ENCODE measurements at places on chromosomes 12 and 14.

GRCh38 chr12:105995961-105996431 lies 142.8 kb downstream of the NUAK1 start:
- no peak for DNase-seq

GRCh38 chr14:35158951-35159653 lies 36.8 kb downstream of the PRORP start:
- DNase-seq = no peak

- DNase-seq = peak; percentile 85
Measured at GRCh38 chr14:75542588-75543091, 20.4 kb downstream of the BATF start.

DNA sequence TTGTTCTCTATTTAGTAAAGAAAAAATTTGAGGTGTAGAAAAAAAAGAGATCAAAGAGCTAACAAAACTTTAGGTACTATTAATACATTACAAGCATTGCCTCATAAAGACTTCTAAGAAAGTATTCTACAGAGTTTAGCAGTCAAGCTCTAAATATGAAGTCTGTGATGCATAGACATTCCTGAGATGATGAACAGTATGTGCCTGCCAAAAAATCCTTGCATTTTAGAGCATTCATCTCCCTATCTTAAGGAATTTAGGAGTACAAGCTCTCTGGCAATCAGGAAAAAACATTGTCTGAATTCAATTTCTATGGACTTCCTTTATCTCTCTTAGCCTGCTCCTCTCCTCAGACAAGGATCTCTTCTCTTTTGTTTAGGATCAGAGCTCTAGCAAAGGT lies 202.6 kb upstream of the LRFN5 start:
- DNase-seq = no peak

- no peak for DNase-seq
Measured at GRCh38 chr12:123073292-123073691, 77.6 kb downstream of the PITPNM2 start.

- DNase-seq = no peak
Measured at GRCh38 chr14:83462759-83463158, 1929.1 kb upstream of the SEL1L start.

DNA sequence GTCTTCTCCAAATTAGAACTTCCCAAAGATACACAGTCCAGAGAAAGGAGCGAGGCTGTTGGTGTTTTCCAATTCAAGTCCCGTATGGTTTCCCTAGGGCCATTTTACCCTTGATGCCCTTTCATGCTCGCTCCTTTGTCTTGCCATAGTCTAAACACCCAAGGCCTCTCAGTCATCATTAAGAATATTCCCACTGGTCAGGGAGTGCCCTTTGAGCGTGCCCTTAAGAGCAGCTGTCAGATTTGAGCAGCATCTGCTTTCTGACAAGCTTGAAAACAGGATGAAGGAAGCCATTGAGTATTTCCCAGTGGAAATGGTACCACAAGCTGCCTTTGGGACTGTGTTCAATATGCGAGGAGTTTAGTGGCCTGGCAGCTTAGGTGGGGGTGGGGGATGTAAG lies 10.4 kb upstream of the GALNT16 start:
- DNase-seq = no peak

- no peak for DNase-seq
Measured at GRCh38 chr12:47268501-47269454, 189.0 kb upstream of the AMIGO2 start.

- DNase-seq = no peak
Measured at GRCh38 chr12:126570566-126570965, 1505.3 kb downstream of the AACS start.

- DNase-seq = no peak
Measured at GRCh38 chr12:107356266-107356936, 263.1 kb upstream of the CRY1 start.

- DNase-seq = no peak
Measured at GRCh38 chr12:112862636-112863290, 44.0 kb upstream of the OAS1 start.

- no peak for DNase-seq
Measured at GRCh38 chr12:49455501-49455900, 83.3 kb upstream of the KCNH3 start.

DNA sequence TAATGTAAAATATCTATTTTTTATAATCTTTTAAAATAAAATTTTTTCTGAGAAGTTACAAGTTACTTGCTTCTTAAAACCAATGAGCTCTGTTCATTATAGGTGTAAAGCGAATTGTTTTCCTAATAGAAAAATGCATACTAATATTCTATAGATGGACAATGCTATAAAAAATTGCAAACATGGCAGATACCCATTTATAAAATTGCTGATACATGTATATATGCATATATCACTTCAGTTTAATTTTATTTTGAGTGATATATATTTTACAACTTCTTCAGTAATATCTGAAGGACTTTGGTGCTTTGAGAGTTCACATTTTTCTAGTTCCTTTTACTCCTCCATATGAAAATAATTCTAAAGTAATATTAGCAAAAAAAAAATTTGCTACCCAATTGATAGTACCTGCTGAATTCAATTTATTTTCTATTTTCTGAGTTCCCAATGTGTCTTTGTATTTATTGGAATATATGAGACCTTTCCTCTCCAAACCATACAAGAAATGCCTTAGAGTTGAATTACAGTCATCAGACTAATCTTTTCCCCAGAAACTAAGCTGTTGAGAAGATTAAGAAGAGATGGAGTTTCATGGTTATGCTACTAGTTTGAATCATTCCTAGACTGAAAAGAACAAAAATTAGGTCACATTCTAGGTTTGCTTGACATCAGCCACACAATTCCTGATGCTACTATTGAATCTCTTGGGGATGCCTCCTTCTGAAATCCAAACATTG lies 1937.5 kb upstream of the SEL1L start:
- DNase-seq = no peak

DNA sequence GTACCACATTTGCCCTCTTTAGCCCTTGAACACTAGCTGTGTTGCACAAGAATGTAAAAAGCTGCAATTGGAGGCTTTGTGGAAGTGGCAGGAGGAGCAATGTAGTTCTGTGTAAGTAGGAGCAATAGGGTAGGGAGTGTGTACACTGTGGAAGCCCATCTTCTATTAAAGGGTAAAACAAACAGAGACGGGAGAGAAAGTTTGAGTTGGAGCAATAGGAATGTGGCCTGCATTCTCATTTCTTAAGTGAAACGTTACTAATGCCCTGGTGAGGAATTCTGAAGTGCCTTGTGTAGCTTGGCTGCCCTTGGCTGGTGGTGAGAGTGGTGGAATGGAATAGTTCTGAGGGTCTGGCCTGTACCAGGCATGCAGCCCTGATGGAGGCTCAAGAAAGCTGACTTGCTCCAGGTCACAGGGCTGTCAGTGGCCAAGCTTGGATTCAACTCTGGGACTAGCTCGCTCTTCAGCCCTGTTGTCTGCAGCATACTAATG lies 38.8 kb upstream of the ATP23 start:
- no peak for DNase-seq

DNA sequence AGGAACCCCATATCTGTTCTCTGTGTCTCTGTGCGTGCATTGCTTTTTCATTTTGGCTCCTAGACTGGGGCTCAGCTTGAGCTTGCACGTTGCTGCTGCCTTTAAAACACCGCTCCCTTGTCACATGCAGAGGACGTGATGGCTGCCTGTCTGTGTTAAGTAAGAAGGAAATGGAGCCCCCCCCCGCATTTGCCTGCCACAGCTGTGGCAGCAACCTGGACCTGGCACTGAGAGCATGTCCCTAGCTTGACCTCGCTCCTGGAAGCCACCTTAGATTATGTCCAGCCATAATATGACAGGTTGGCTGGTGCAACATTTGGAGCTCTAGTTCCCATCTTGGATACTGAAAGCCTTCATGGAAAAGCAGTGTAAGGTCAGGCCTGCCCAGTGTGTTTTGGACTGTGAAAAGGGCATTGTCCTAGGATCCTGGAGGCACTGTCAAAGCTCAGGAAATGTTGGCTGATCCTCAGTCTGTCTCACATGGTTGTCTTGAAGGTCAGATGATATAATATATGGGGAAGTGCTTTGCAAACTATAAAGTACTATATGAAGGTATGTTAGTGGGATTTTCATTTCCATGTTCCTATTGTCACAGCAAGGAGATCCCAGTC lies 73.8 kb downstream of the PRKCH start:
- no peak for DNase-seq

GRCh38 chr14:32932914-32933628 lies 5.6 kb upstream of the NPAS3 start:
- peak; percentile 29 for DNase-seq

DNA sequence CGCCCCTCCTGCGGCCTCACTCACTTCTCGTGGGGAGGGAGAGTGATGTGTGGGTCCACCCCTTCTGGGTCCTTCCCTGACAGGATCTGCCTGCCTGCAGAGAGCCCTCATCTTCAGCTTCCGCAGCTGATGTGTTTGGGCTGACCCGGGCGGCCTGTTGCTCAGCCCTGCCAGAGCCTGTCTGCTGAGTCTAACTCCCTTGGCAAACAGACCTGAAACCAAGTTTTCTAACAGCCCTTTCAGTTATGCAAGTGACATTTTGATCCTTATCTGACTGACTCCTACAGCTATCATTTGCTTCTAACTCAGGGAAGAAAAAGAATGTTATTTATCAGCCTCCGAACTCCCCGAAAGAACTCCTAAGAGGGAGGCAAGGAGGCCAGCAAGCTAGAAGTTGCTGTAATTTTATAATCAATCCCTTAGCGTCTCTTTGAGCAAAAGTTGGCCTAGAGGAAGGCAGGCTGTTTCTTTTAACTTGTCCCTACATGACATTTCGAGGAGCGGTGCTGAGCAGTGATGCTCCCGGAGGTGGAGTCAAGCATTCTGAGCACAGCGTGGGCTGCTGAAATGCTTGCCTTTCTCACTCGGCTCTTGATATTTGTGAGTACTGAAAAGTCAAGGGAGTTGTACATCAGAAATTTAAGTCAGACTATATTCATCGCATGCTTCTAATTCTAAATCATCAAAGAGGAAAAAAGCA lies 31.5 kb upstream of the CACNA2D4 start:
- DNase-seq = no peak

- DNase-seq = no peak
Measured at GRCh38 chr12:92218394-92219077, 72.9 kb upstream of the BTG1 start.

- DNase-seq = no peak
Measured at GRCh38 chr12:24996820-24997219, 47.9 kb upstream of the BCAT1 start.

DNA sequence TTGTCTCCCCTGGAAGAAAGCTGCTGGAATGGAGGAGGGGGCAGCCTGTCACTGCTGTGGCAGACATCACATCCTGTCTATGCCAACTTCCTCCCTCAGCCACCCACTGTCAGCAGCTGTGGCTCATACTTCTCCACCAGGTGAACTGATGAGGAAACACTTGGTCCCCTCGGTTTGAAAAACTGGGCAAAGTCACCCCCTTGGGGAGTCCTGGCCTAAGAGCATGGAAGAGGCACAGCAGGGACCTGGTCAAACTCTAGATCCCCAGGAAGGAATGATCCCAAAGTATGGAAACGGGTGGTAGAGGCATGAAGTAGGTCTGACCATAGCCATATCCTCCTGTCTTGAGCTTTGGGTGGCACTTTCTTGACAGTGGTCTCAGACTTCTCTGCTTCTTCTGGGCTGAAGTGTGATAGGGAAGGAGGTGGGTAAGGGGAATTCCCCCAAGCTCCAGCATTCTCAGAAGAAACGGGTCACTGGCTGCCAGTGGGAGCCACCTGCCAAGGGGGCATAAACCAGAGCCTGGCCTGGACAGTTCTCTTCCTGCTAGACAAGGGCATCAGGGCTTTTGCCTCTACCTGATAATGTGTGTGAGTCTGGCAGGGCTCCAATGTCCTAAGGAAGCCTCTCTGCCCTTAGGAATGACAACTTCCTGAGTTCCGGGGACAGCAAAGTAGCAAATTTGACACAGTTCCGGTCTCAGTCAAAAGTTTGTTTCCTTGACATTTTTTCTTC lies 36.0 kb downstream of the FMNL3 start:
- no peak for DNase-seq

Measured in cardiac muscle cell (in vitro differentiated cells and primary cell).